Caudate nucleus (tissue), 63 donors: ENCODE measurements at places on chromosomes 5 and 9.

- peak; percentile 7 for DNase-seq
Measured at GRCh38 chr9:92671323-92671722, 1.4 kb upstream of the IPPK start.

DNA sequence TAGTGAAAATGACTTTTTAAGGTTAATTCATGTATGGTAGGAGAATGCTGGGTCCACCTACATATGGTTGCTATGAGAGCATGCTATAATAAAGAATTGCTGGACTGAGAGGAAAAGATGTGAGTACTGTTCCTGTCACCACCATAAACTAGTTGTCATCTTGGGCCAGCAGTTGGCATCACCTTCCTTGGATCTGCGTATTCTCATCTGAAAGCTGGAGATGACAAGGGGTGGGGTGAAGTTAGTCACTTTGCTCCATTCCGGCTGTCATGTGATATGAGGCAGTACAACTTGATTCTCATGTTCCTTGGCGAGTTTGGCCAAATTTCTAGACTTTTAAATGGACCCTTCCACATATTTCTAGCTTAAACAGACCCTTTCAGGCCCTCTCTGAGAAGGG is 33.3 kb downstream of the PIP5K1B start:
- DNase-seq = no peak

DNA sequence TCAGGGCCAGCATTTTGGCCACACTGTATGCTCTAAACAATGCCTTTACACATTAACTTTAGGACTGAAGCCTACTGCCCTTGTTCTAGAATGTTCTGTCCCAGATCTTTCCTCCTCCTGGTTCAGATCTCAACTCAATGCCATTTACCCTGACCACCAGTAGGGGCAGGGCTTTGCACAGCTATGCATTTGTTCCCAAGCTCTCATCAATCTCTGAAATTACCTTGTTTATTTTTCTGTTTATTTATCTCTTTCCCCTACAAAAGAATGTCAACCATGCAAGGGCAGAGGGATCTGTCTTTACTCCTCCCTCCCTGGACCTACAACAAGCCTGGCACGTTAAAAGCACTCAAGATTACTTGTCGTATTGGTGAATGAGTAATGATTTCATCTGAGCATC is 612.9 kb downstream of the BNC2 start:
- no peak for DNase-seq

- DNase-seq = peak; percentile 45
Measured at GRCh38 chr5:141811287-141812155, 66.7 kb downstream of the PCDH1 start.

DNA sequence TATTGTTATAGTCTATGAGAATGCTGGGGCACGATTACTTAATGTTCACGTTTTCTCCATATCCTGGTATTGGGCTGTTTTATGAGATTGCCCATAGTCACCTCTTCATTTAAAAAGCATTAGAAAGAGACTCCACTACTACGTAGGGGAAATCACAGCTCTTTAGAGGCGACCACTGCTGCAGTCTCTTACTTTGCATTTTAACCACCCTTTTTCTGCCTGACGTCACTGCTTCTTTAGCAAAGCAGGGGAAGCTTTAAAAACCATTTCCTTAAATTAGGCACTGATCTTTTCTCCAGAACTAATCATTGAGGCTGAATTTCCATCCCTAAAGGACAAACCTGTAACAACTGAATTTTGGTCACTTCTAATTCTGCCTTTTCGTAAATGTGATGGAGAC is 38.9 kb downstream of the ZNF608 start:
- DNase-seq = no peak

- no peak for DNase-seq
Measured at GRCh38 chr5:161167016-161167767, 315.2 kb upstream of the ATP10B start.
